Ascending aorta (tissue), 2 donors: ENCODE measurements at places on chromosomes 12 and 14.

- H3K36me3 ChIP-seq: no peaks in the 10 kb centered on the region
- no peak overlapping the region for H3K27ac ChIP-seq
- no peak for DNase-seq
- H3K27me3 ChIP-seq: no peaks in the 10 kb centered on the region
These were observed 369.6 kb downstream of the DPF3 start for GRCh38 chr14:72524295-72524629.

GRCh38 chr14:59181791-59182190, 6.7 kb upstream of the DAAM1 start:
- no peaks in the 10 kb centered on the region for H3K36me3 ChIP-seq
- H3K27me3 ChIP-seq: no peaks in the 10 kb centered on the region
- no peak overlapping the region for H3K27ac ChIP-seq
- H3K4me3 ChIP-seq: no peak overlapping the region
- no peak for DNase-seq
- H3K4me1 ChIP-seq: peaks cover 13% of the 10 kb centered on the region

- peak overlapping the region; percentile 58 for H3K4me3 ChIP-seq
- H3K27me3 ChIP-seq: no peaks in the 10 kb centered on the region
- no peak for DNase-seq
These were observed 50.4 kb downstream of the PSMA6 start for GRCh38 chr14:35342489-35343010.

DNA sequence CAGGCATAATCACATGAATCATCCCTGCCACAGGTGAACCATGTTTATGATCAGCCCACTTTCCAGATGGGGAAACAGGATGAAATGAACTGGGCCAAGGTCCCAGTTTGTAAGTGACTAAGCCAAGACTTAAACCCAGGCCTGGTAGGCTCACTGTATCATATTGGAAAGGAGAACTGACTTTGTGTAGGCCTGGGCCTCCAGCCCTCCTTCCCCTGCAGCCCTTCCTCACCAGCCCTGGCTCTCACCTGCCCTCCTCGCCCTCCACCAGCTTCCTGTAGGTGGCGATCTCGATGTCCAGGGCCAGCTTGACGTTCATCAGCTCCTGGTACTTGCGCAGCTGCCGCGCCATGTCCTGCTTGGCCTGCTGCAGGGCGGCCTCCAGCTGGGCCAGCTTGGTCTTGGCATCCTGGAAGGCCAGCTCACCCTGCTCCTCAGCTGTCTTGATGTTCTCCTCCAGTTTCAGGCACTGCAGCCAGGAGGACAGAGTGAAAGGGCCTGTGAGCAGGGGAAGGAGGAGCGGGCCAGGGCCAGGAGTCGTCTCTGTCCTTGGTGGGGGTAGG, 19.8 kb downstream of the KRT80 start:
- no peaks in the 10 kb centered on the region for H3K36me3 ChIP-seq
- H3K27me3 ChIP-seq: no peaks in the 10 kb centered on the region
- H3K27ac ChIP-seq: no peak overlapping the region
- peaks cover 10% of the 10 kb centered on the region for H3K4me1 ChIP-seq
- no peak overlapping the region for H3K4me3 ChIP-seq

DNA sequence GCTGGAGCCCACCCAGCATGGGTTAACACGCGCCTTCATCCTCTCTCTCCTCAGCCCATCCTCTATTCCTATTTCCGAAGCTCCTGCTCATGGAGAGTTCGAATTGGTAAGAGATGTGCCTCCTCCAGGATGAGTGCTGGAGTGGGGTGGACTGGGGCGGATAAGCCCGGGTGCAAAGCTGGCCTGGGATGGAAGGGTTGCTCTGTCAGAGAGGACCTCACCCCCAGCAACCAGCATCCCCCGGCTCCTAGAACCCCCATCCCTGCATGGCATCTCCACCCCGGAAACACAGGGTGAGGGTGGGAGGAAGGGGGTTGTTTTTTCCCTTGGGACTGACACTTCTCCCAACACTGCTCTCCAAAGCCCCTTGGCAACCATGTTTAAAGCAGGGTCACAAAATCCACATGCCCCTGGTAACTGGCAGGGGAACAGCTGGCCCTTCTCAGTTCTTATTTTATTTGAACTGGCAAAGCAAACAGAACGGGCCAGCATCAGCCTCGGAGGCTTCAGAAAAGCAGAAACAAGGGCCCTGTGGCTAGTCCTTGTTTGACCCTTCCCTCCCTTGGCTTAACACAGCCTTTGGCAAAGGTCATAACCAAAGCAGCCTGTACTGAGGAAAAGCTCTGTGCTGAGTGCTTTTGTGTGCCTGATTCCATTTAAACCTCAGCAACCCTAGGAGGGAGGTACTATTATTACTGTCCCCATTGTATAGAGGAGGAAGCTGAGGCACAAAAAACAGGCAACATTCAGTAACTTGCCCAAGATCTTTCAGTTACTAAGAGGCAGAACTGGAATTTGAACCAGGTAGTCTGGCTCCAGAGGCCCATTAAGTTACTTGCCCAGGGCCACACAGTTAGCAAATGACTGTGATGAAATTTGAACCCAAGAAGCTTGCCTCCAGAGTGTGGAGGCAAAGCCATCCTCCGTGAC, 4.2 kb downstream of the GSTZ1 start:
- no peak for DNase-seq
- H3K36me3 ChIP-seq: no peaks in the 10 kb centered on the region
- no peaks in the 10 kb centered on the region for H3K4me1 ChIP-seq
- H3K27ac ChIP-seq: no peak overlapping the region

DNA sequence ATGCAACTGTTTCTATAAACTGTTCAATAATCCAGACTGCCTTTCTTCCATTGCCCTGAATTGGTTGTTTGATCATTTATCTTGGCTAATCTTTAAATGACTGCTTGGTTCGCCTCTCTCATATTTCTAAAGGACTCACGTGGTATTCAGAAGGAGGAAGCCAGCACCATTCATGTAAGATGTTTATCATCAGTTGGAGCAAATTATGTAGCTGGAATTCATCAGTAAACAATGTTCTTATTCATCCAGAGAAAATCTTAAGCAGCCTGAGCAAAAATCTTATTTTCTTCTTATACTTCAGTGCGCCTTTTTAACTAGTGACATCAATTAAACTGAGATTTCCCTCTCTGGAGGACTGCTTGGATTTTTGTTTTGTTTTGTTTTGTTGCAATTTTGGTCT, 538.7 kb upstream of the TMEM132C start:
- no peaks in the 10 kb centered on the region for H3K36me3 ChIP-seq
- no peak for DNase-seq
- no peak overlapping the region for H3K4me3 ChIP-seq
- H3K27ac ChIP-seq: no peak overlapping the region
- H3K27me3 ChIP-seq: no peaks in the 10 kb centered on the region
- no peaks in the 10 kb centered on the region for H3K4me1 ChIP-seq

- peaks cover 52% of the 10 kb centered on the region for H3K36me3 ChIP-seq
- no peak overlapping the region for H3K27ac ChIP-seq
- no peak overlapping the region for H3K4me3 ChIP-seq
- no peak for DNase-seq
These were observed 45.7 kb downstream of the DICER1 start for GRCh38 chr14:95111507-95112164.

- H3K4me3 ChIP-seq: no peak overlapping the region
- no peaks in the 10 kb centered on the region for H3K36me3 ChIP-seq
- DNase-seq: no peak
These were observed 41.6 kb downstream of the CHST11 start for GRCh38 chr12:104498211-104498801.

DNA sequence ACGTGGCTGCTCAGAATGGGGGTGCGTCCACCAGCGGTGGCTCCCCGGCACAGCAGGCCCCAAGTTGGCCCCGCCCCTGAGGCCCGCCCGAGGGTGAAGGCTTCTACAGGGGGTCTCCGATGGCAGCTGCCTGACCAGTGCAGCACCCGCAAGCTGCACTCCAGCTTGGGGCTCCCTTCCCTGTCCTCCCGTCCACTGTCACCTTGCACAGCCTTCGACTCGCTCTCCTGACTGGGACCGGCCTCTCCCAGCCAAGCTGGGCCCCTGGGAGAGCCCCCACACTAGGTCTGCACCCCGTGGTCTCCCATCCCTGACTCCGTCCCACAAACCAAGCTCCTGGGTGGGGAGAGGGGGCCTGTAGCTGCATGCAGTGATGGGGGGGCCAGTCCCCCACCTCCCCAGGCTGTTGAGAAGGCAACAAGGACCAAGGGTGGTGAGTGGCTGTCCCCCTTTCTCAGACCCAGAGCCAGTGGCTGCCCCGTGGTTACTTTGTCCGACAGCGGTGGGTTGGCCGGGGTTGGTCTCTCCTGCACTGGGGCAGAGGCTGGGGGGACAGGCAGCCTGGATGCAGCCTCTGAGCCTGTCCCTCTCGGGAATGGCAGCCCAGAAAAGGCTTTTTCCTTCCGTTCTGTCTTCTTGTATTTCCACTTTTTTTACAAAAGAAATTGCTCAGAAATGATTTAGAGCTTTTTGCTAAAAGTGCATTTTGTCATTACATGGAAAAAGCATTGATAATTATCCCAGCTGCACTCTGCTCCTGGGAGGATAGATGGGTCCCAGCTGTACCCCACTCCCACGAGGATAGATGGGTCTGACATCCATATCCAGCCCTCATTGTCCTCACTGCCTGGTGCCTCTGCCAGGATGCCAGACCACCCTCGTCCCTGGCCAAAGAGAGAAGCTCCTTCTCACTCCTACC, 217.0 kb downstream of the KIF26A start:
- no peaks in the 10 kb centered on the region for H3K27me3 ChIP-seq
- H3K4me3 ChIP-seq: no peak overlapping the region
- DNase-seq: peak; percentile 61
- no peaks in the 10 kb centered on the region for H3K4me1 ChIP-seq
- no peak overlapping the region for H3K27ac ChIP-seq

DNA sequence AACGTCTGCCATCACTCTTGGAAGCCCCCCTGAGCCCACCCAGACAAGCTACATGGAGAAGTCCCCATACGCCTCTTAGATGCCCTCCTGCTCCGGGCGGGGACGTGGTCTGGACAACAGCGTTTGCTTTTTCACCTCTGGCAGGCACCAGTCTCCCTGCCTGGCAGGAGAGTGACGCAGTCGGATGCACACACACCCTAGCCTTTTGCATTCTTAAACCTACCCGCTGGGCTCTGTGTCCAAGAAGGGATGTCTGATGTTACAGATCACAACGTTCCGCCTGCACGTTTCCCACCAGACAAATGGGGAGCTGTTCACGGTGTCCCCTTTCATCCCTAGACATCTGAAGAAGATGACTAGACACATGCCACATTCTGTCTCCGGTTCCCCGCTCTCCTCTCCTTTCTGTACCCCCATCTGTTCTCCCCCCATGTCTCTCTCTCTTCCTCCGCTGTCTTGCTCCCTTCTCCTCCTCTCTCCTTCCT, 100.2 kb downstream of the RIMBP2 start:
- H3K36me3 ChIP-seq: no peaks in the 10 kb centered on the region
- no peak overlapping the region for H3K4me3 ChIP-seq
- no peak for DNase-seq
- no peaks in the 10 kb centered on the region for H3K27me3 ChIP-seq

- no peaks in the 10 kb centered on the region for H3K36me3 ChIP-seq
- H3K4me1 ChIP-seq: peaks cover 11% of the 10 kb centered on the region
- no peak for DNase-seq
These were observed 278.8 kb downstream of the ZFP36L1 start for GRCh38 chr14:68513838-68514607.

DNA sequence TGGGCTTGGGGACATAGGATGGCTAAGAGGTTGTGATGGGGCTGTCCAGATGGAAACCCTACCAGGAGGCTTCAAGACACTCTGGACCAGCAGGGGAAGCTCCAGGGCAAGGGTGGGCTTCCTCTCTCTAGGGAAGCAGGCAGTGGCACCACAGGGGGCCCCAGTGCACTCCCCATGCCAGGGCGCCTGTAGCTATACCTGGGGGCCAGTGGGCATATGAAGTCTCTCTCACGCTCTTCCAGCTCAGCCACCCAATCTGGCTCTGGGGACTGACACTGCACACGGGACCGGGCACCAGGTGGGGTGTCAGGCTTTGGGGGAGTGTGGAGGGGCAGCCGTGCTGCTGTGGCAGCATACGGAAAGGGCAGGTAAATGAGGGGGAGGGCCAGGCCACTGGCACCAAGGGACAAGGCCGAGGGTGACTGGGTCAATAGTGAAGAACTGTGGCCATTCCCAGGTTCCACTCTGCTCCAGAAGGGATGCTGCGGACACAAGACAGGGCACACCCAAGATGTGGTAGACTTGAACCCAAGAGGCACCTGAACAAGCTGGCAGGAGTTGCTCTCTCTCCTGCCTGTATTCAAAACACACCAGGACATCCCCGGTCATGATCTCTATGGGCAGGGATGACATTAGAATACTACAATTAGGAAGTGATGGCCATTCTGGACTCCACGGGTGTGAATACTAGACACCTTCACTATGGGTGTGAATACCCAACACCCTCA, 27.5 kb downstream of the RFLNA start:
- no peak for DNase-seq
- no peaks in the 10 kb centered on the region for H3K27me3 ChIP-seq
- peaks cover 10% of the 10 kb centered on the region for H3K4me1 ChIP-seq
- H3K27ac ChIP-seq: no peak overlapping the region
- H3K4me3 ChIP-seq: no peak overlapping the region
- peaks cover 38% of the 10 kb centered on the region for H3K36me3 ChIP-seq

DNA sequence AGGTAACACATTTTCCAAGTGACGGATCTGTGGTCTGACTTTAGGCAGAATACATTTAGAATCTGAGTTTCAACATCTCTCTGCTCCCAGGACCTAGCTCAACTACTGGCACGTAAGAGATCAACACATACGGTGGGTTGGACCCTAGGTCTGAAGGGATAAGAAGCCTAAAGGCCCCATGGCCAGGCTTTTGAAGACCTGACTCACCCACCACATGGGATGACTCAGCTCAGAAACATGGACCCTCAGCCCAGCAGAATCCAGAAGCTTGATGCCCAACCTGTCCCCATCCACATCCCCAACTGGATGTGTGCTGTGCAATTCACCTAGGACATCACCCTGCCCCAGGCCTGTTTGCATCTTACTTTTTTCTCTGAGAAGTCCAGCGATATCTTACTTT, 770.2 kb downstream of the BCL11B start:
- no peak overlapping the region for H3K27ac ChIP-seq
- no peak for DNase-seq
- H3K4me3 ChIP-seq: no peak overlapping the region
- H3K27me3 ChIP-seq: no peaks in the 10 kb centered on the region

DNA sequence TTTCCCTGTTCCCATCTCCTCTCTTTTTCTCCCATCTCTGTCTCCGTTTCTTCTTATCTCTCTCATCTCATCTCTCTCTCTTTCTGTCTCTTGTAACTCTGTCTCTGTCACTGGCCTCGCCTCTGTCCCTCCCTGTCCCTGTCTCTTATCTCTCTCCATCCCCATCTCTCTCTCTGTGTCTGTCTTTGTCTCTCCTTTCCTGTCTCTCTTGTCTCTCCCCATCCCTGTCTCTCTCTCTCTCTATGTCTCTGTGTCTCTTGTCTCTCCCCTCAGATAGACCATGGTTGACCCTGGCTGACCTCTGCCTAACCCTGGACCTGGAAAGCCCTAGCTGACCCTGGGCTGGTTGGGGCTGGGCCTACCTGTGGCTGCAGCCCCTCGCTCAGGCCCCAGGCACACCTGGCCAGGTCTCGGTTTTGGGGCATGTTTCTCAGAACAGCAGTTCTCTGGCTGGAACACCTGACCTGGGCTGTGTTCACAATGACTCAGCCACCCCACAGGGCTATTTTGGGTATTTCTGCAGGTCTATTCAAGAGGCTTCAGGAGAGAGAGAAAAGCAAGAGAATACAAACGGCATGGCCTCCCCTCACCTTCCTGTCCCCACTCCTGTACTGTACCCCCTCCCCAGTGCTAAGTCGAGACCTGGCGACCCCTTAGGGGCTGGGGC, 174.4 kb downstream of the TMEM121 start:
- no peaks in the 10 kb centered on the region for H3K27me3 ChIP-seq
- no peak for DNase-seq
- H3K4me1 ChIP-seq: no peaks in the 10 kb centered on the region
- no peak overlapping the region for H3K27ac ChIP-seq
- H3K4me3 ChIP-seq: no peak overlapping the region

GRCh38 chr12:94687891-94688290, 37.5 kb upstream of the TMCC3 start:
- peaks cover 9% of the 10 kb centered on the region for H3K4me1 ChIP-seq
- H3K4me3 ChIP-seq: no peak overlapping the region
- DNase-seq: no peak
- H3K36me3 ChIP-seq: no peaks in the 10 kb centered on the region
- H3K27ac ChIP-seq: peak overlapping the region; percentile 54
